ENCODE measurements at places on chromosomes 7 and 10. TPM values are rescaled to one million over a fixed set of nuclear protein-coding genes. Genes with fewer than 3 reads are reported as not detected.

- no peak for DNase-seq
These were observed 3.8 kb downstream of the SFXN2 start for GRCh38 chr10:102718220-102718619.

- no peak for DNase-seq
These were observed 147.1 kb downstream of the MLLT10 start for GRCh38 chr10:21681156-21681555.

- no peak for DNase-seq
These were observed 196.0 kb upstream of the TMEM72 start for GRCh38 chr10:44715136-44715535.

DNA sequence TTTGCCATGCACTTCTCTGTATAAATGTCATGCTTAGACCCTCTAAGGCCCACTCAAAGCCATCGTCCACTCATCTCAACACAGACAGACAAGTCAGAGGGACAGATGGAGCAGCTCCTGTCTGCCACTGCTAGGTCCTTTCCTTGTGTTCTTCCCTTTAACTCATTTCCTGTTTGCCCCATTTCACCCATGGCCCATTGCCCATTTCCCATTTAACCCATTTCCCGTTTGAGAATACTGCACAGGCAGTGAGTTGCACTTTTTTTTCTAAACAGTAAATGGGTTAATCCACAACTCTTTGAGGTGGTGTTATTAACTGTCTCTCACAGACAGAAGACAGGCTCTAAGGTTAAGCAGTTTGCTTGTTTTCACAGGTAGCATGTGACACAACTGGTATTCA, 179.3 kb downstream of the NPSR1 start:
- DNase-seq, result no peak

Gene RBM33
- total RNA-seq, result 49.2 TPM

All from urinary bladder (tissue), 4 donors.